GM18507 (cell line): ENCODE measurements at places on chromosomes 2 and 18.

GRCh38 chr2:72173640-72174321, 26.1 kb upstream of the CYP26B1 start:
- DNase-seq = no peak

DNA sequence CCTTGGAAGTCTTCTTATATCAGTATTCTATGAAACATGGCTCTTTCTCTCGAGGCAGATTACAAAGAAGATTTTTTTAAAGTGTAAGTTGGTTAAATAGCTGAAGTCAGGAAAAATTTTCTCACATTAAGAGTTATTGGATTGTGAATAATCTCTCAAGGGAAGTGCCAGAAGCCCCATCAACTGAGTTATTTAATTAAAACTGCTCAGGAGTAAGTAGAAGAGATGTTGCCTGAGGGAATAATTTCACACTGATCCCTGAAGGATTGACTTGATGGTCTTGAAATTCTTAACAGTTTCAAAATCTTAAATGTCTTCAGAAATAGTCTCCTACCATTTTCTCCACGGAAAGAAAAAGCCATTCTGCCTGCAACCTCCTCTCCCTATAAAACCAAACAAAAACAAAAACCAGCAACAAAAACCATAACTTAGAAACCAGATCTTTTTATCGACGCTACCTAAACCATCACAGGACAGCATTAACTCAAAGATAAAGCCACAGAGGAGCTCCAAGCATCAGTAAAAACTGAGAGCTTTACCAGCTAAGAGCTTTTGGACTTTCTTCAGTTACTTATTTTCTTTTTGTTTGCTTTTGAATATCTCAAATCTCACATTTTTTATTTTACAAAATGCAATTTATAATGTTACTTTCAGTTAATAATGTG, 12.9 kb downstream of the CD226 start:
- DNase-seq = no peak

- DNase-seq = no peak
Observed at GRCh38 chr2:83365476-83365875, 1093.6 kb downstream of the SUCLG1 start.

DNA sequence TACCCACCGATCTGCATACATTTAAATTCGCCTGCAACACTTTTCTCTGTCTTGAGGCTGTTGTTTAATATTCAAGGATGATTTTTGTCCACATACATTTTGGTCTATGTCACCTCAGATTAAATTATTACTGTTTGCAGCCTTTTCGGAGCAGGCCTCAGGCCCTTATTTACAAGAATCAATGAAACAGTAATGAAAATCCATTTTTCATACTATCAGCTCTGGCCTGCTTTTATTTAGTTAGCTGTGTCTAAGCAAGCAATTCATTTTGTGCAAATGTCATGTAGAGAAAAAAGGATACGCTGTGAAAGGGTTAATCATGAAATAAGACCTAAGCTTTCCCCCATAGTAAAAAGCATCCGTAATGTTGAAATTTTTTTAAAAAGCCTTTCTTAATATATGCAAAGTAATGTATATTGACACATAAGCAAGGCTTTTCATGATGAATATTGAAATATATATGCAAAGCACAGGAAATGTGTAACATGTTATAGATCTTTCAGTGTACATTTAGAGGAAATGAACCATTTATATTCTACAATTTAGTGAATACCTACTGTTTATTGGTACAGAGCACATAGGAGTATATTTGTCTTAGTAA, 1135.3 kb upstream of the ZEB2 start:
- DNase-seq = no peak

GRCh38 chr2:99942561-99943347, 199.6 kb downstream of the AFF3 start:
- DNase-seq = no peak

- DNase-seq = no peak
Observed at GRCh38 chr18:79260023-79260422, 135.7 kb upstream of the NFATC1 start.

DNA sequence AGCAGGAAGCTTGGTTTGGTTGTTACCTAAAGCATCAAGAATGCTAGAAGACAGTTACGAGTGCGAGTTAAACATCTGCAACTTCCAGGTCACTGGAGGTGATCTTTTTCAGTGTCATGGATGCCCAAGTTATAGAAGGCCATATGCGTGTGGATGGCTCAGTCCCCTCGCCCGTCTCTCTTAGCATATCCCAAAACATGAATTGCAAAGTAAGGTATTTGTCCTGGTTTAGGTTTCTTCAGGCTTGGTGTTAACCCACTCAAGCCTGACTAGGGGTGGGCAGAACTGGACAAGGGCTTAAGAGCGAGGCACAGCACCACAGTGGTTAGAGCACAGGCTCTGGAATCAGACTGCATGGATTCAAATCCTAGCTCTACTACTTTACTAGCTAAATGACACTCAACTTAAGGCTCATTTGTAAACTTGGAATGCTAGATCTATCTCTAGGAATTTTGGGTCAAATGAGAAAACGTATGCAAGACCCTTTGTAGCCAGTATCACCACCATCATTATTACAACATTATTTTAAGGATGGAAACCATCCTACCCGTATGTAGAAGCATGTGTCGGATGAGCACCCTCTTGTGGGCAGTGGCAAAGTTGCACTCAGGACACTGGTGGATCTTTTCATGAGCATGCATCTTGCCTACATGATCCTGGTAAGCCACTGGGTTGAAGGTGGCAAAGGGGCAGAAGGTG, 11.2 kb downstream of the ZNF142 start:
- DNase-seq = no peak

DNA sequence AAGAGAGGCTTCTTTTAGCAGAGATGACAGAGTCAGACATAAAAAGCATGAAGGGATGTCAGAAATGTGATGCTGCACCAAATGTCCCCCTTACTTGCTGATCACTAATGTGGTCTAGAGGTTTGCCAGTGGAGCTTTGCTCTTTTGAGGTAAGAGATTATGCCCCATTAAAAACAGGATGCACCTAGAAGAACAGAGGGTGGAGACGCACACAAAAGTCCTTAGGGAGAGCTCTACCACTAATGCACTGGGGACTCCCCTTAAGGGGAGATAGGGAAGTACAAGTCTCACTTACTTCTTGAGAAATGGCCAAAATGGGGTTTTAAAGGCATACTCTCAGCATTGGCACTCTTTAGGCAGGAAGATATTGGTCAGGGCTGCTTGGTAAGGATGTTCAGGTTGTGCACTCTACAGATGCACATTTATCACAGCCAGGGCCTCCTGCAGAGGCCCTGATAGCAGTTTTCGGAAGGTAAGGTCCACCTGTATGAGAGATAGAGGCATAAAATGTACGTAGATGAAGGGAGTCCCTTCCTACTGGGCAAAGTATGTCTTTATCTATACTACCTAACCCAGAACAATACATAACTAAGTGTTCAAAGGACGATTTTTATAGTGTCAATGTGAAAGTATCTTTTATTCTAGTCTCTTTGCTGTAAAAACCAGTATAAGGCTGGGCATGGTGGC, 17.0 kb upstream of the SCYGR1 start:
- no peak for DNase-seq

DNA sequence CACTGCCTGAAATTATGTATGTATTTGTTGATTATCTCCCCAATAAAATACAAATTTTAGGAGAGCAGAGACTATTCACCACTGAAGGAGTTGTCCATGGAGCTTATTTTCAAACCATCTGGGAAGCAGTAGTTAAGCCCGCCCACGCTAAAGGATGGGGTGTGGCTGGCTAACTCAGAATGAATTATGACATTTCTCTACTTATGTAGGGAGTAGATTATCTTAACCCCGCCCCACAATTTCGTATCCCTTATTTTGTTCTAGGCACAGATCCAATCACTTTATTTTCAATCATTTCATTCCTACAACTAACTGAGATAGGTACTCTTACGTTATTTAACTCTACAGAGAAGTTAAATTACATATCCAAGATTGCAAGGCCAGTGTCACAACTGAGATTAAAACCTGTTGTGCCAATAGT, 1.4 kb upstream of the LAPTM4A start:
- DNase-seq = no peak

- DNase-seq = peak; percentile 46
Observed at GRCh38 chr18:22930089-22930713, 2.9 kb upstream of the RBBP8 start.
